ENCODE measurements at places on chromosomes 5 and 9.

GRCh38 chr5:177542816-177543465 is 11.4 kb downstream of the FAM193B start:
- DNase-seq: no peak

GRCh38 chr5:122639864-122640263 is 135.0 kb upstream of the SNX2 start:
- no peak for DNase-seq

DNA sequence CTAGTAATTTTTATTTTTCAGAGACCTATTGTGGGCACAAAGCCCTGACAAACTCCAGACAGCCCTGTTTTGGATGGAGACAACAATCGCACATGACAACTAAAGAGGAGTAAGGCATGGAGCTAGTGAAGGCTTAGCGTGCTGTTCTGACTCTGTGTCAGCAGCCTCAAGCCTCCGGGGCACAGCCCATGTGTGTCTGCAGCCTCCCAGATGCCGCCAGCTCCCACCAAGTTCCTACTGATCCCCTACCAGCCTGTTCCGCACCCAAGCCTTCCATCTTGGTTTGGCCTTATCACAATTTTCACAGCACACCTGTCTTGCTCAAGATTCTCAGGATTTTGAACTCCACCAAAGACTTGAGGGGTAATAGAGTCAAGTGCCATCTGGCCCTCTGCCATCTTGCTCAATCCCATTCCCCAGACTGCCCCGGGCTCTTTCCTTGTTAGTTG is 70.3 kb upstream of the SH3PXD2B start:
- DNase-seq: no peak

GRCh38 chr5:97142521-97143254 is at the start of gene LIX1:
LIX1 (minus strand) TSS chr5:97142611; CDS start chr5:97142576, 35 bp downstream.
- DNase-seq: no peak

DNA sequence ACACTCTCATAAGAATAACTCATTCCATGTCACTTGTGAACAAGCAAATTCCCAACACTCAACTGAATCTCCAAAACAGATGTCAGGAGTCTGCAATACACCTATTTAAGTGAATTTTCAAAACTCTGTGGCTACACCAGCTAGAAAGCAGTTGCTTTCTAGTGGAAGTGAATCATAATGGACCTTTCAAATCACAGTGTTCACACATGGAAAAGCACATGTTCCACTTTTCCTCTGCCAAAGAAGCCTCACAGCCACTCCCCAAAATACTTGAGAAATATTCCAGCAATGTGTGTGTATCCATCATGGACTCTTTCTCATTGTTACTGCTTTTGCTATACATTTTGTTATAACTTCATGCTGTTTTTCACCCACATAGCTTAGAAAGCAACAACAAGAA is 17.4 kb downstream of the MARCHF3 start:
- DNase-seq: no peak

DNA sequence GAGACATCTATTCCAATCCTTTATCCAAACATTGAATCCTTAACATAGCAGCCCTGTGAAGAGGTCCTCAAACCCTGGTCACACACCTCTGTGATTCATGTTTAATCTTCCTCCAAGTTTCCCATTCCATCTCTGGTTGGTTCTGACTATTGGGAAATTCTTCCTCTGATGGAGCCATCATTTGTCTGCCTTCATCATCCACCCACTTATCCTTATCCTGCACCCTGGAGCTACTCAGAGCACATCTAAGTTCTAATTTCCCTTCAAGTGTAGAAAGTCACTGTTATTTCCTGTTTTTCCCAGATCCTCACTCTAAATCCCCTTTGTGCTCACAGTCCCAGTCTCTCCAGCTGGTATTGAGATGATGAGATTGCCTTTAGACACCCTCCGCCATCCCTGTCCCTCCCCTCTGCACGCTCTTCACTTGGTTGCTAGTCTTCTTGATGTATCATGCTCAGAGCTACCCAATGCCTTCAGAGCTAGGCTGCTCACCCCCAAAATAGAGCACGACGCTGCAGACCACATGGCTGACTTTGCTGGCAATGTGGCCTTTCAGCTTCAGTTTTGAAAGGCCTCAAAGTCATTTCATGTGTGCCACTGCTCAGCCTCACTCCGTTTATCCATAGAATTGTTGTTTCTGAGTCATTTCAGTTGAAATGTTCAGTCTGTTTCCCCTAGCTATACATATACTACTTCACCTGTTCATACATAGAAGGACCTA is 154.3 kb downstream of the PALM2AKAP2 start:
- DNase-seq: no peak

DNA sequence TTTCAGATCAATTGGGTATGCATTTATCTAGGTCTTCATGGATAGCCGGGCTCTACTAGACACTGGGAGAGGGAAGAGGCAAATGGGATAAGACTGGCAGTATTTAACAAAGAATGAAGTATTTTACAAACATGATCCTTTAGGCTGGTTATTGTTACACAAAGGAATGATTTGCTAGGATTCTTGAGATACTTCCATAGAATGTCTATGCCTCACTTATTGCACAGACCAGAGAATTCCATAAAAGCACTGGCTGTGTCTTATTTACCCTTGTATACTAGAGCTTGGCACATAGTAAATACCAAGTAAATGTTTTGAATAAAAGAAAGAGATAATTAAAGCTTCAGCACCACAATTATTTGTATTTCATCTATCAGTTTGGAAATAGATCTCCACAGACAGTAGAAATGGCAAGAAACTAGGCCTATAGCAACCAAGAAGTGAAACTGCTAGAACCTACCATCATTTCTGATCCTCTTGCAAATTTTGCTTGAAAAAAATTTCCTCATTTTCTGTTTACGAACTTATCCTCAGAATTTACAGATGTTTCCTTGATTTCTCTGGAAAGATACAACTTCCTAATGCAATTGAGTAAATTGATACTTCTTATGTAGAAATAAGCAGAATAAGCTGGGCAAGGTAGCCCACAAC is 3.8 kb downstream of the PDCD1LG2 start:
- DNase-seq: no peak

DNA sequence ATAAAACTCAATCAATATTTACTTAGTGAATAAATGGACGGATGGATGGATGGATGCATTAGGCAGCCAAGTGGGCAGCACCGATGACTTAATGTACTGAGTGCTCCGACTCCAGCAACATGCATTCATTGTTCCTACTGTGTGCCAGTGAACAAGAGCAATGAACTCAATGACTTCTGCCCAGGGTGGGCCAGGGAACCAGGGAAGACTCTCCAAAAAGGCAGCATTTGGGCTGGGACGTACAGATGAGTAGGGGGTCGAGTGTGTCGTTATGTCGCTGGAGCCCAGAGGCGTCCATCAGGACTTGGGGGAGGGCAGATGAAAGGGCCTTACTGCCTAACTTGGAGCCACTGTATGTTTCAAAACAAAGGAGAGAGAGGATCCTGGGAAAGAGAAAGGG is 126.4 kb downstream of the KCNIP1 start:
- DNase-seq: no peak

DNA sequence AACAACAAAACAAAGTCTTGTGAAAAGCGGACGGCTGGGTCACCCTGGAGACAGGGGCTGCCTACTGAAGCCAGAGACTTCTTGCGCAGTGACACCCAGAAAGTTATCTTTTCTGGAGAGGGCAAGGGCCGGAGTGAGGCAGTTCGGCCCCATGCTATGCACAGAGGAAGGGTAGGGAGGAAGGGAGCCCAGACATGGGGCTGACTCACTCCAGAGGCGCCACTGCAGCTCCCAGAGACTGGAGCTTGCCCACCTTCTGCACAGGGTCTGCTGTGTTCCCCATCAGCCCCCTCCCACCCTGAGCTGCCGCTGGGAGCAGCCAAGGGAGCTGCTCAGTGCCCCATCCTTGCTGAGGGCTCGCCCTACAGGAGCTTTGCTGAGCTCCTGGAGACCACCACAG is 13.3 kb downstream of the SLC6A3 start:
- DNase-seq: no peak

- DNase-seq: no peak
Observed at GRCh38 chr5:101783241-101784013, 512.7 kb downstream of the SLCO4C1 start.

DNA sequence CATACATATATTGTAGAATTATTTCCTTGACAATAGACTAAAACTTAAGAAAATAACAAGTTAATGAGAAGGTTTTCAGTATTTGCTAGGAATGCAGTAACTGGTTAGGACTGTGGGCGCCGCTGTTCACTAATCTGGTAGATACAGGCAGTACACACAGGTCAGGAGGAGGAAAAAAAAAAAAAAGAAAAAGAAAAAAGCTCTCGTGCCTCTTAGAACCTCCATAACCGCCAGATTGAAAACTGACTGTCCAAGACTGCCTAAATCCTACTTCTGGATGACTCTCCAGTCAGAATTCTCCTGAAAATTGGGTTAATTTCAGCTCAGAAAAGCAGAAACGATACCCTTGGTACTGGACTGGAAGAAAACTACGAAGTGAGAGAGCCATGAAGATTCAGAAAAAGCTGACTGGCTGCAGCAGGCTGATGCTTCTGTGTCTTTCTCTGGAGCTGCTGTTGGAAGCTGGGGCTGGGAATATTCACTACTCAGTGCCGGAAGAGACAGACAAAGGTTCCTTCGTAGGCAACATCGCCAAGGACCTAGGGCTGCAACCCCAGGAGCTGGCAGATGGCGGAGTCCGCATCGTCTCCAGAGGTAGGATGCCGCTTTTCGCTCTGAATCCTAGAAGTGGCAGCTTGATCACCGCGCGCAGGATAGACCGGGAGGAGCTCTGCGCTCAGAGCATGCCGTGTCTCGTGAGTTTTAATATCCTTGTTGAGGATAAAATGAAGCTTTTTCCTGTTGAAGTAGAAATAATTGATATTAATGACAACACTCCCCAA is at the start of gene PCDHGA1:
TSS of gene PCDHGA1 (plus strand) at position 216 of the 782 bp plus-strand sequence.
- DNase-seq: no peak

DNA sequence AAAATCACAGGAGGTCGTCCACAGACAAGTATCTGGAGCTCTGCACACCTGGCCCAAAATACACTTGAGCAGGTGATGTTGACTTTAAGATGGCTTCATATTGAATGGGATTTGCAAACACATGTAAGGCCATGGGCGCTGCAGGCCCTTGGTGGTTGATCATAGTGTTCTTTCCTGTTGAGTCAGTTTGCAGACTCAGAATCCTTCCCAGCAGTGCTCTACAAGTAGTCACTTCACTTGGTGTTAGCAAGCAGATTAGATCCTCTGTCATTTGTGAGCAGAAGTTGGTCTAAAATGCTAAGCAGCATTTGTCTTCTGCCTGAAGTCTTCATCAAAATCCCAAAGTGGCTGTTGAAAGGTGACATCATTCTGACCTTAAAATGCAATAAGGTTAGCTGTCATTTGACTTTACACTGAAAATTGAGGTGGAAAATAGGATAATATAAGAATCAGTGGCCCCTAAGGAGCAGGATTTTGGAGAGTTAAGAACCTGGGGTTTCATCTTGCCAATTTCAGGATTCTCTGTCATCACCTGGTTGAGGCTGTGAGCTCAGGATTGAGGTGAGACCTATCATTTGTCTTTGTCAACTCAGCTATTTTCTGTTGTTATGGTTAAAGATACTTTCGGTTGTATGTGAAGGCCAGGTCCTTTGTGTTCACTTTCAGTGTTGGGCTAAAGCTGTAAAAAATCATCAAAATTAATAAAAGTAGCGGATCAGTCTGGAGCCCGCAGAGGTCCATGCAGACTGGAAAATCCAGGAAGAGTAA is 114.5 kb downstream of the LRRC70 start:
- DNase-seq: no peak
